GDM1 (cell line): ENCODE measurements at places on chromosomes 7 and 10.

- no peak for DNase-seq
These were observed 2.4 kb downstream of the CCDC71L start for GRCh38 chr7:106658316-106659165.

DNA sequence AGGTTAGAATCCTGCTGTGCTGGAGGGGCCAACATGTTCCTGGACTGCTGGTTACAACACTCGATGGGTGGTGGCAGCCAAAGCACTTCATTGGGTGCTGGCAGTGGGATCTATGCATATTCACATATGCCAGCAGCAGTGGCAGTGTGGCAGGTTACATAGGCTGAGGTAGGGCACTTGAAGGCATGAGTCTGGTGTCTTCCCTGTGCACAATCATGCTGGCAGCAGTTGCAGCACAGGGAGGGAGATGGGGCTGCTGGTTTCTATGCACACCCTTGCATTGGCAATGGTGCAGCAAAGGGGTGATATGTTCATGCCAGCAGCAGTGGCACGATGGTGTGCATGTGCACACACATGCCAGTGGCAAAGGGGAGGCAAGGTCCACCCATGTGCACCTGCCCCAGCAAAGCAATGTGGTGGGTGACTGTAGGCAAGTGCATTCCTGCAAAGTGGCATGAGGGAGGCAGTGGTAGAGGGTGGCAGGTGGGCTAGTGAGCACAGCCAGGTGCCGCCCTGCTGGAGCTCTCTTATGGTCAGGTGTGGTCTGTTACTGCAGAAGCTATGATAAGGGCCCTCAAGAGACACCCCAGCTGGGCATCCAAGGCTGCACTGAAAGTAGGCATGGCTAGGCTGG is 356.2 kb upstream of the STEAP1 start:
- DNase-seq = no peak

DNA sequence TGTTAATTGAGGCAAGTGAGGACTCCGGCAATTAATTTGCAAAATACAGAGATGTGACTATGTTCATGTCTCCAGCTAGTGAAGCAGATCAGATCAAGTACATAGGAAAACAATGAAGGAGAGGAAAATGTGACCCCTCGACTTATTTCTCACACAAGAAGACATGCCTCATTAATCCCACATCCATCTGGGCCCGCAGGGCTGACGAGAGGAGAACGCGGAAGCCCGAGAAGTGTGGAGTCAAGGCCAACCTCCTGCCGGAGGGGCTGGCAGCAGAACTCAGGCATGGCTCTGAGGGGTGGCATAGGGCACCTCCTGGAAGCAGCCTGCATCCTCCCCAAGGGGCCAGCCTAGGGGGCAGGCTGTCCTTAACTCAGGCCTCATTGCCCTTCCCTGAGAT is 54.4 kb downstream of the ZNF503 start:
- no peak for DNase-seq

GRCh38 chr7:132475669-132476116 is 100.6 kb downstream of the PLXNA4 start:
- no peak for DNase-seq

- DNase-seq = no peak
These were observed 129.7 kb downstream of the ADRA2A start for GRCh38 chr10:111206521-111206920.

- no peak for DNase-seq
These were observed 275.6 kb downstream of the SFMBT2 start for GRCh38 chr10:7135188-7135587.

DNA sequence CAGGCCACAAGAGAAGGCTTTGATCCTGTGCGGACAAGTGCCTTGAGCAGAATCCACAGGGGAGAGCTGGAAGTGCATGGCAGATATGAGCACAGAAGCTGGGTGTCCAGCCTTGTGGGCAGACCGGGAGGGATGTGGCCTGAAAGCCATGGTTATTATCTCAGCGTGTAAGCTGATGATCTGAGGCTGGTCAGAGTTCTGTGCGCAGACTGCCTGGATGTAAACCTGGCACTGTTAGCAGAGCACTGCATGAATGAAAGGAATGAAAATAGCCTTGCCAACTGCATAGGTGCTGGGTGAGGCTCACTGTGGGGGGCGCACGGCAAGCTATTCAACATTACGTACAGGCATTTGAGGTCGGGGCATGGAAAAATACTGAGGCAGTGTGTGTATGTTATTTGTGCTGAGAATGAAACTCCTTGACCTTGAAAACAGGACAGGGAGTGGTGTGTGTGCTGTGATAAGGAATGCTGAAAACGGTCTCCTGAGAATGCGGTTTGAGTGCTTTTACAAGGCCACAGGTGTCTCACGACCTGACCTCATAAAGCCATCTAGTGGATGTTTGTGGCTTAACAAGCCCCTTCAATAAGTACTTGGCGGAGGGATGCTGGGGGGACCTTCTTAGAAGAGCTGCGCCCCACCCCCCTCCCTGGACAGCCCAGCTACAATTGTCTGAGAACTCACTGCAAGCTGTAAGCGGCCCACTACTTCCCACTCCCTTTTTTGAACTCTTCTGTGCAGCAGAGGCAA is 18.7 kb downstream of the AKR1C1 start:
- DNase-seq = no peak

- DNase-seq = no peak
These were observed 64.0 kb downstream of the CCDC3 start for GRCh38 chr10:12937527-12937926.

- no peak for DNase-seq
These were observed 5.3 kb upstream of the PILRA start for GRCh38 chr7:100367676-100368613.

- DNase-seq = no peak
These were observed 502.7 kb upstream of the PODXL start for GRCh38 chr7:132059141-132059540.

DNA sequence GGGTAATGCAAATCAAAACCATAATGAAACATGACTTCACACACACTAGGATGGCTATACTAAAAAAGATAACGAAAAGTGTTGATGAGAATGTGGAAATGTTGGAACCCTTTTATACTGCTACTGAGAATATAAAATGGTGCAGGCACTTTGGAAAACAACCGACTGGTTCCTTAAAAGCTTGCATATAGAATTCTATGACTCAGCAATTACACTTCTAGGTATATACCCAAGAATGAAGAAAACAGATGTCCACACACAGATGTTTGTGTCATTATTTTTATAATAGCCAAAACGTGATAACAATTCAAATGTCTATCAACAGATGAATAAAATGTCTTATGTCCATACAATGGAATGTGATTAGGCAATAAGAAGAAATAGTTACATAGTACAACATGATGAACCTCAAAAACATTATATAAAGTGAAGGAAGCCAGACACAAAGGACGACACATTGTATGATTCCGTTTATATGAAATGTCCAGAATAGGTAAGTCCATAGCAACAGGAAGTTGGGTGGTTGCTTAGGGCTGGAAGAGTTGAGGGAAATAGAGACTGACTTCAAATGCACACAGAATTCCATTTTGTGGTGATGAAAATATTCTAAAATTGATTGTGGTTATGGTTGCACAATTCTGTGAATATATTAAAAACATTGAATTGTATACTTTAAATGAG is 148.3 kb upstream of the PHYHIPL start:
- no peak for DNase-seq

DNA sequence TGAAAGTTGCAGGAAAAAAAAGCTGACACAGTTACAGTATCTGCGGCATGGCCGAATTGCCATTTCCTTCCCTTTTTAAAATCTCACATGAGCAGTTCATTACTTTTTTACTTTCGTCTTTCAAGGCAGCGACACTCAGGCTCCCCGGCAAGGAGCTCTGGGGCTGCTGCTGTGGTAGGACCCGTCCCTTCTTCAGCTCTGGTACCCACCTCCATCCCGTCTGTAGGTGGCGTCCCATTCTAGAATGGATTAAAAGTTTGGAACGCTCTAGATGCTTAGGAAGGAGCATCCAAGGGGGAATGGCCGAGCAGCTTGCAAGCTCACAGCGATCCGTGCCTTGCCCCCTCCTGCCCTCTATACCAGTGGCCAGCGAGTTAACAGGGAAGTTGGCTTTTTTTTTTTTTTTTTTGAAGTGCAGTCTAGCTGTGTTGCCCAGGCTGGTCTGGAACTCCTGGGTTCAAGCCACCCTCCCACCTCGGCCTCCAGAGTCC is 22.8 kb upstream of the TTYH3 start:
- peak; percentile 82 for DNase-seq

- DNase-seq = no peak
These were observed 93.8 kb downstream of the MAP3K8 start for GRCh38 chr10:30527623-30528428.

DNA sequence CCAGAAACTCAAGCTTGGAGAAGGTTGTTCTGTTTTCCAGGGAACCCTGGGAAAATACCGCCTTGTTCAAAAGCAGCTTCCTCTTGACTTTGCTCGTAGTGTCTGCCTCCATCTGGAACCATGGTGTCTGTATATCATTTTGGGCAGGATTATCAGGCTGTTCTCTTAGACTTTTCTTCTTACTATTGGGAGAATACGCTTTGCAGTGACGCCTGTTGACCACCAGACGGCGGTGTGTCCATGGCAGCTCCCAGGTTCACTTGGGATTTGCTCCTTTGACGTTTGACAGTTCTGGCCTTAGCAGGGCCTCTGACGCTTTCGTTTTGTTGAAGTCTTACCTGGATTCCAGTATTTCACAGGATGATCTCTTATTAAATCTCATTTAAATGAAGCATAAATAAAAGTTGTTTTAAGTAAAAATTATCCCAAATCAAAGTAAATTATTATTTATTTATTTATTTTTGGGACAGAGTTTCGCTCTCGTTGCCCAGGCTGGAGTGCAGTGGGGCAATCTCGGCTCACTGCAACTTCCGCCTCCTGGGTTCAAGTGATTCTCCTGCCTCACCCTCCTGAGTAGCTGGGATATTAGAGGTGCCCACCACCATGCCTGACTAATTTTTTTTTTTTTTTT is 41.8 kb upstream of the GJD4 start:
- peak; percentile 34 for DNase-seq

- DNase-seq = no peak
These were observed 377.3 kb upstream of the ZMIZ1 start for GRCh38 chr10:78691301-78692030.

DNA sequence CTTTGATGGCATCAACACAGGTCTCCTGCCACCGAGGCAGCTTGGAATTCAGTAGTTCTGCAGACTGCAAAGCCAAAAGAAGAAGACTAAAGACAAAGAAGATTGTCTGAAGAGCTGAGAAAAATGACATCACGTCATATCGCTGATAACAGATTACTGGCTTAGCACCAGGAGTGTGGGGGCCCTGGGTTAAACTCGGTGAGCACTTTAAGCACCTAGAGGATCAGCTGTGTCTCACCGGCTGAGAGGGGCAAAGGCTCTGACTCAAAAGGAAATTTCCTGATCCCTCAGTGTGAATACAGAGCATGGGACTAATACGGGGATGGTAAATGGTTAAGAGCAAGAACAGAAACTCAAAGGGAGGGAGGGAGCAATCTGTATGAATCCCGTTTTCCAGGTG is 30.7 kb downstream of the BRI3 start:
- no peak for DNase-seq

- no peak for DNase-seq
These were observed 234.3 kb upstream of the PLXNA4 start for GRCh38 chr7:132810561-132810960.

GRCh38 chr10:29277296-29277695 is 11.6 kb upstream of the LYZL1 start:
- no peak for DNase-seq

DNA sequence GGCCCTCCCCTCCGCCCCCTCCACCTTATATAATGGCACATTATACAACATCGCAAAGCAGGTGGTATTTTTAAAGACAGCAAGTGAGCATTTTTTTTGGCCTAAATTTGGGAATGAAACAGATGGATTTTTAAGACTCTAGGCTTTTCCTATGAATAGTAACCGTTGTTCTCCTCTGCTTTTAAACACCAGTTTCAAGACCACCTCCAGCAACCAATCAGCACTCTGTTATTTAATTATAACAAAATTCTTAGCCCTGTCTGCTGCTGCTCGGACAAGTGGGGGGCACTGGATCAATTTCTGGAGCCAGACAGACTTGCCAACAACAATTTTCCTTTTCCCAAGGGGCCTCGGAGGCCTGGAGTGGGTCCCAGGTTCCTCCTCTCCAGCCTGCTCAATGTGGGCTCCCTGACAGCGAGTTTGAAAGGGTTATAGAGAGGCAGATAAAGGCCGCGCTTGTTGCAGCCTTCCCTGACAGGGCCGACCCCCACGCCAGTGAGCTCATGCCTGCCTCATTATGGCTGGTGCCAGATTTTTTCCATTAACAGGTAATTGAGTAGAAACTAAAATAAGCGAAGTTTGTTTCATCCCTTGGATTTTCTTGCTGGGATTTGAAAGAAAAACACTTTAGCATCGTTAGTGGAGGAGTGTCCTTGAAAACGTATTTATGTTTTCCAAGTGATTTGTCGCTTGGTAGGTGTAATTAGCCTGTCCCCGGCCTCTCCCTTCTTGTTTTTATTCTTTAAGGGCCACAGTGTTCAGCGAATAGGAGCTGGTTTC is 227.3 kb downstream of the TCF7L2 start:
- DNase-seq = no peak

GRCh38 chr10:72087969-72088888 is at the start of gene SPOCK2:
Gene SPOCK2, minus strand, starts transcription at chr10:72088551. Its CDS starts 223 bp downstream, at chr10:72088328.
- no peak for DNase-seq

GRCh38 chr10:79289801-79290200 is 57.5 kb upstream of the PPIF start:
- no peak for DNase-seq

- DNase-seq = peak; percentile 73
These were observed at the start of gene GSTO1 for GRCh38 chr10:104254493-104255310. Gene GSTO1, plus strand, starts transcription at chr10:104254892. Its CDS starts 37 bp downstream, at chr10:104254929.

- DNase-seq = peak; percentile 28
These were observed 46.3 kb upstream of the RNF216 start for GRCh38 chr7:5827755-5828154.

DNA sequence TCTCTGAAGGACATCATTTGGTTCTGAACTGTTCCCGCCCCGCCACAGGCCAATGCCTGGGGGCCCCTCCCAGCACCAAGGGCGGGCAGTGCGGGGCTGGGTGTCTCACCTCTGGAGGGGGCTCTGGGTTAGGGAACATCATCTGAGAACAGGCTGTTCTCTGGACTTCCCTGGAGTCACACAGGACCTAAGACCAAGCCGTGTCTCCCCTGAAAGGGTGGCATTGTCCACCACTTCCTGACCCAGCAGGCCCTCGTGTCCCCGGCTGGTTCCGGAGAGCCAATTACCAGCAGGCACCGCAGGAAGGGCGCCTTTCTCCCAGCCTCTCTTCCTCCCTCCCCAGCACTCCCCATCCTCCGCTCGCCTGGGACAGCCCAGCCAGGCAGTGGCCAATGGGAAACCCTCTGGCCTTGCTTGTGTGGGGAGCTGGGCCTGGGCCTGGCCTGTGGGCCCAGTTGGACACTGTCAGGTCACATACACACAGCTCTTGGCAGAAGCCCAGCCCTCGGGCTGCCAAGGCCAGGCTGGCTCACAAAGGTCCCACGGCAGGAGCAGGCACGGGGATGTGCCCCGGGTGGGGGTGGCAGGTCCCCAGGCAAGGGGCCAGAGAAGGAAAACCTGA is 119.5 kb downstream of the SPDYE5 start:
- no peak for DNase-seq

GRCh38 chr10:85789982-85790789 is 576.4 kb downstream of the GRID1 start:
- DNase-seq = no peak
